ENCODE measurements at places on chromosomes 7 and 10. TPM values are rescaled to one million over a fixed set of nuclear protein-coding genes. Genes with fewer than 3 reads are reported as not detected.

- DNase-seq: no peak
These were observed 570.9 kb downstream of the INHBA start for GRCh38 chr7:41131956-41132355.

DNA sequence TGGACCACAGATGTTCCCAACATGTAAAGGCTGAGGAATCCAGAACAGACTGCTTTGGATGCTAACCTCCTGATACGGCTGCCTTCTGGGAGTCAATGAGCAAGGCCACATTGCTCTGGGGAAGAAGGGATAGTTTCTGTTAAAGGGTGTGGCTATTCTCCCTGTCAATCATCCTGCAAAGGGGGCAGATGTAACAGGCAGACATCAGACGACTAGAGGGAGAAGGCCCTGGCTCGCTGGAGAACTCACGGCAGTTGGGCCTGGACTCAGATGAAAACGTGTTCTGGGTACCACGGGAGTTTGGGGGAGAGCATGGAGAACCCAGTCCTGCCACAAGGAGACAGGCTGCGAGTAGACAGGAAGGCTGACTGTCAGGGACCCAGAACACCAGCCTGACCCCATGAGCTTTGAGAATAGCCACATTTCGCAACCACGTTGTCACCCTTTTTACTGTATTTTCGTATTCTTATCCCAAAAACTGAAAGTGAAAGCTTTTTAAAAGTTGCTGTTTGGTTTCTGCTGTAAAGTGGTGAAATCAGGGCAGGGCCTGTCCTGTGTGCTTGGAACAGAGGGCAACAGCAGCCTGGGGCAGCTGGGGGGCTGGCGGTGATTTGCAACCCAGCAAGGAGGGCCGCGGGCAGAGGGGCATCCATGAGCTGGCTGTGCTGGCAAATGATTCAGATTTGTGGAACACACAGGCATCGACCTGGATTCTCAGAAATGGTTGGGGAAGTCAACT lies 95.3 kb downstream of the MYOF start:
- DNase-seq: no peak

NPTX2 gene
- 0.13 TPM for total RNA-seq

GRCh38 chr7:149194799-149195179 lies 557 bp upstream of the ZNF282 start:
- DNase-seq: peak; percentile 46

GRCh38 chr10:122307669-122308416 lies 36.7 kb downstream of the BTBD16 start:
- DNase-seq: peak; percentile 98

- no peak for DNase-seq
These were observed 37.3 kb downstream of the PLPP4 start for GRCh38 chr10:120494313-120494710.

DNA sequence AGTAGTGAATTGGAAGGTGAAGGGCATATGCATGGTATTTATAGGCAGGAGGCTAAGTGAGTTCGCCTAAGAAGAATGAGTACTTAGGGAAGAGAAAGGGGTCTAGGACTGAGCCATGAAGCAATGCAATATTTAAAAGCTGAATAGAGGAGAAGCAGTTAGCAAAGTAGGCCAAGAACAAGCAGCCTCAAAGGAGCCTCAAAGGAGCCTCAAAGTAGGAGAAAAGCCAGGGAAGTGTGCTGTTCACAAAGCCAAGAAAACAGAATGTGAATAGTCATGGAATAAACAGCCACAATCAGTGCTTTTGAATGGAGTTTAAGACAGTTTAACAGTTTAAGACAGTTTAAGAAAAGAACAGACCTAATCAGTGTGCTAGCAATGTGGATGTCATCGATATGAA lies 762.0 kb downstream of the SORCS1 start:
- no peak for DNase-seq

- no peak for DNase-seq
These were observed 193.7 kb downstream of the ADARB2 start for GRCh38 chr10:1543596-1543995.

DNA sequence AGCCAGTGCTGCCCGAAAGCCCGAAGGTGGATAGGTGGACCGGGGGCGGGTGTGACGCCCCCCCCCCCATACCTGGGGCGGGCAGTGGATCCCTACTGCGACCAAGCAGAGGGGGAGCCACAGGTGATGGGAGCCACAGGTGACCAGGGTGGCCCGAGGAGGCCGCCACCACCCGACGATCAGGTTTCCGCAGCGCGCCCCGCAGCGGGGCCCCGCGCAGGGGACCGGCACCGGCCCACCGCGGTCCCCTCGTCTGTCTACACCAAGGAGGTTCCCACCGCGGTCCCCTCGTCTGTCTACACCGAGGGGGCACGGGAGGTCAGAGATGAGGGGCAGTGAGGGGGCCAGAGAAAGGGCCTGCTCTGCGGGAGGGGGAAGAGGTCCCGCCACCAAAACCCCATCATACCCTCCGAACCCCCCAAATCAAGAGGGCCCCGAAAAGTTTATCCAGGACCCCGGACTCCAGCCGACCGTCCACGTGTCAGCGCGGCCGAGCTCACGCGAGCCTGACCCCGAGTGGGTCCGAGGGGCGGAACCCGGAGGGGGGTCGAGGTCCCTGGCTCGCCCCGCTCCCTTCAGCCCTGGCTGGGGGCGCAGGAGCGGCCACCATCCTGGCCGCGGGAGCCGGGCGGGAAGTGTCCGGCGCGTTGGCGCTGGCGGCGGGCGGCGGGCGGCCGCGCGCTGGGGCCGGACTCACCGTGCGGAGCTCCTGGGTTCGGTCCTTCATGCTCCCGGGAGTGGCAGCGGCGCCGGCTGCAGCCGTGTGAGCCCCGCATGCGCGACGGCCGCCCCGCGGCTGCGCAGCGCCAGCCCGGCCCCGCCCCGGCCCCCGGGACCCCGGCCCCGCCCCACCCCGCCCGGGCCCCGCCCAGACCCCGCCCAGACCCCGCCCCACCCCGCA lies at the start of gene STX1A:
Gene STX1A, minus strand, starts transcription at position 765 of the 901 bp plus-strand sequence. Its CDS starts 38 bp downstream, at position 727.
- peak; percentile 33 for DNase-seq

SPACDR gene
- 0.38 TPM for total RNA-seq

DNA sequence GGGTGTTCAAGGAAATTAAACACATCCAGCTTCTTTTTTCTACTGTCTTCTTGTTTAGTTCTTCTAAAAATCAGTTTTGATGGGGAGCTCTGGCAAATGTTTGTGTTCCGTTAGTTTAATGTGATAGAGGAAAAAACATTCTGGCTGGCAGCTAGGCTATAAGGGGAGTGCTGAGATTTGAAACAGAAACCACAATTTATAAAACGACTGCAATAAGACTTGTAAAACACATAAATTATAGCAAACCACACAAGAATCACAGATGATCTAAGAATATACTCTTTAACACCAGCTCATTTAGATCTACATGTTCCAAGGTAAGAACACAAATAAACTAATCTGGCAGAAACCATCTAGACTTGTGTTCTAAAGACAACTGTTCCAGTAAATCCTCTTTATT lies 425.5 kb downstream of the CNTNAP2 start:
- no peak for DNase-seq

DNA sequence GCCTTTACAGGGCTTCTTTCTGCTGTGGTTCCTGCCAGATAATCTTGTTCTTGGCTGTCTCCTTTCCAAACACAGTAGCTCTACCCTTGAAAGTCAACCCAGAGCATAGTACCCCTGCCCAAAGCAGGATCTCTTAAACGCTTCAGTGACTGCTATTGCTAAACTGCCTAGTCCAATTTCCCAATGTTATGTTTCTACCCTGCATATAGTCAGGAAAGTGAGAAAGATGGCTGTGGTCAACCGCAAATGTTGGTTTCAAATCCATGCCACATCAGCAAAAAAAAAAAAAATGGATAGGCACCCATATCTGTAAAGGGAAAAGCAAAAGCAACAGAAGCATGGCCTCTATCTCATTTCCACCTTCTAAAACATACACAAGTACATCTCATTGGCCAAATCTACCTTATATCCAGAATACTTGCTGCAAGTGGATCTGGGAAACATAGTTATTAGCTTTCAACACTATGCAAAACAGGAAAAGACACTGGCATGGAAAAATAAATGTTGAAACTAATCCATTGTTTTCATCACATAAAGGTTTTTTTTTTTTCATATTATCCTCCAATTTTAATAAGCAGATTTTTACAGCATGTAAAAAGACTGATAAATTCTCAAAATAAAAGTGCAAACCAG lies 59.8 kb downstream of the DNAJC1 start:
- no peak for DNase-seq

DNA sequence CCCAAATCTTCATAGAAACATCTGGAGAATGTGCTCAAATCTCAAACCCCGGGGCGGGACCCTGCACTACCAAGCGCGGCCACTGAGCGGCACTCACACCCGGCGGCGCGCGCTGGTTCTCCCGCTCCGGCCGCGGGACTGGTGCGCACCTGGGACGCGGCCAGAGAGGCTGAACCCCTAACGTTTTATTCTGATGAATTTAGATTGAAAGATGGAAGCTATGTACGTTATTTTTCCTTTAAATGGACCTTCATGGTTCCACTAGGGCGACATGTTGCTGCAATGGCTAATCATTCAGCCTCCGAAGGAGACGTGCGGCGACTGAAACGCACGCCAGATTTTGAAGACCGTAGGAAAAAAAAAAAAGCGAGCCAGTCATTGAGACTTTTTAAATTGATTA lies 107.0 kb upstream of the INSIG1 start:
- no peak for DNase-seq

Measured in bronchial epithelial cell (primary cell).